ENCODE measurements at places on chromosomes 6 and 20. TPM values are rescaled to one million over a fixed set of nuclear protein-coding genes. Genes with fewer than 3 reads are reported as not detected.

GLP1R gene
- not detected for total RNA-seq

DNA sequence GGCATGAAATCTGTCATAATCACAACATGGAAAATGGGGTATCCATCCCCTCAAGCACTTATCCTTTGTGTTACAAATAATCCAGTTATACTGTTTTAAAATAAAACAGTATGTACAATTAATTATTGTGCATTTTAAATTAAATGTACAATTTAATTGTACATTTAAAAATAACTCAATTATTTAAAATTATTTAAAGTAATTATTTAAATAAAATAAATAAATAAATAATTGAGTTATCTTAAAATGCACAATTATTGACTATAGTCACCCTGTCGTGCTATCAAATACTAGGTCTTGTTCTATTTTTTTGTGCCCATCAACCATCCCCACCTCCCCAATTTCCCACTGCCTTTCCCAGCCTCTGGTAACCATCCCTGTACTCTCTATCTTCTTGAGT is 66.9 kb upstream of the KCNG1 start:
- H3K4me3 ChIP-seq, result no peak overlapping the region
- peaks cover 89% of the 10 kb centered on the region for H3K27me3 ChIP-seq
- DNase-seq, result no peak
- no peak overlapping the region for H3K27ac ChIP-seq
- no peaks in the 10 kb centered on the region for H3K36me3 ChIP-seq

GRCh38 chr20:21433329-21433890 is 36.1 kb upstream of the NKX2-4 start:
- no peaks in the 10 kb centered on the region for H3K36me3 ChIP-seq
- H3K4me3 ChIP-seq, result no peak overlapping the region
- peak; percentile 68 for DNase-seq
- H3K4me1 ChIP-seq, result peaks cover 33% of the 10 kb centered on the region

GRCh38 chr20:51828762-51829161 is 26.4 kb upstream of the SALL4 start:
- DNase-seq, result no peak
- no peaks in the 10 kb centered on the region for H3K36me3 ChIP-seq
- H3K27me3 ChIP-seq, result no peaks in the 10 kb centered on the region
- H3K4me1 ChIP-seq, result no peaks in the 10 kb centered on the region
- no peak overlapping the region for H3K4me3 ChIP-seq

- H3K27ac ChIP-seq, result no peak overlapping the region
- peaks cover 16% of the 10 kb centered on the region for H3K4me1 ChIP-seq
- H3K27me3 ChIP-seq, result no peaks in the 10 kb centered on the region
Observed at GRCh38 chr6:18245642-18246041, 18.7 kb downstream of the DEK start.

GRCh38 chr20:60055740-60056139 is 97.5 kb downstream of the CDH26 start:
- DNase-seq, result peak; percentile 22
- no peak overlapping the region for H3K27ac ChIP-seq
- H3K36me3 ChIP-seq, result no peaks in the 10 kb centered on the region
- H3K4me1 ChIP-seq, result peaks cover 5% of the 10 kb centered on the region
- no peak overlapping the region for H3K4me3 ChIP-seq

GRCh38 chr20:57985278-57985677 is 243.2 kb downstream of the ANKRD60 start:
- H3K27me3 ChIP-seq, result no peaks in the 10 kb centered on the region
- H3K27ac ChIP-seq, result no peak overlapping the region
- H3K4me3 ChIP-seq, result no peak overlapping the region
- peaks cover 9% of the 10 kb centered on the region for H3K4me1 ChIP-seq
- no peak for DNase-seq

DNA sequence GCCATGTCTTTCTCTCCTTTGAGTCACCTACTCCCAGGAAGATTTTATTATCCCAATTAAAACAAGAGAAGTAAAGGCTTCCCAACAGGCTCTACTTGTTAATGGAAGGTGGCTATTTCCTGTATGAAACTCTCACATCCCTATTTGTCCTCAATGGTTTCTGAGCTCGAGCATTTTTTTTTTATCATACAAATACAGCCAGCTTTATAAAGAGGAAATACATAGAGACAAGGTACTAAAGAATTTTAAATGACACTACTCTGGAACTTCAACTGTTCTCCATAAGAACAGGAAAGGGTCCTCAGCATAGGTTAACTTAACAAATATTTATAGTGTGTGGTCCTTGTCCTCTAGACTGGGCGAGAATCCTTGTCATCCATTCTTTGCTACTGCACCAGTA is 41.0 kb downstream of the TSHZ2 start:
- DNase-seq, result no peak
- no peaks in the 10 kb centered on the region for H3K4me1 ChIP-seq
- H3K27ac ChIP-seq, result no peak overlapping the region
- no peak overlapping the region for H3K4me3 ChIP-seq

- DNase-seq, result peak; percentile 84
- peaks cover 35% of the 10 kb centered on the region for H3K4me1 ChIP-seq
- H3K36me3 ChIP-seq, result no peaks in the 10 kb centered on the region
Observed at GRCh38 chr6:56370127-56370540, 122.8 kb upstream of the COL21A1 start.

PBOV1 gene
- not detected for total RNA-seq

CST7 gene
- total RNA-seq, result not detected

DNA sequence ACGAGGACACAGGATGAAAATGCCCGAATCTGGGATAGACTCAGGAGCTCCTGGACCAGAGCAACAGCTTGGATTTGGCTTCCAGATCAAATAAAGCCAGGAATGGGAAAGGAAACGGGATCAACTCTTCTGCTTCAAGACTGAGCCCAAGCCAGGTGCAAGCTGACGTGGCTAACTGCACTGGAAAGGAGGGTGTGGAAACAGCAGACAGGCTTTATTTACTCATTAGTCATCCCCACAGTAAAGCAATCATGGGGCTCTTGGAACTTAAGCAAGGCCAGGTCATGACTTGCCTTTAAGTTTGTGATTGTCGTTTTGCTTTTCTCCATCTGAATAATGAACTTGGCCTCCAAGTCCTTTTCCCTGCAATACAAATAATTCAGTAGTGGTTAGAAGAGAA is 45.2 kb downstream of the KIF16B start:
- H3K36me3 ChIP-seq, result no peaks in the 10 kb centered on the region
- no peak overlapping the region for H3K4me3 ChIP-seq
- 0 out of 2 replicates have a peak, but pooled peaks cover 3% of the 10 kb centered on the region for H3K4me1 ChIP-seq
- peak; percentile 83 for DNase-seq
- peak overlapping the region; percentile 26 for H3K27ac ChIP-seq

DNA sequence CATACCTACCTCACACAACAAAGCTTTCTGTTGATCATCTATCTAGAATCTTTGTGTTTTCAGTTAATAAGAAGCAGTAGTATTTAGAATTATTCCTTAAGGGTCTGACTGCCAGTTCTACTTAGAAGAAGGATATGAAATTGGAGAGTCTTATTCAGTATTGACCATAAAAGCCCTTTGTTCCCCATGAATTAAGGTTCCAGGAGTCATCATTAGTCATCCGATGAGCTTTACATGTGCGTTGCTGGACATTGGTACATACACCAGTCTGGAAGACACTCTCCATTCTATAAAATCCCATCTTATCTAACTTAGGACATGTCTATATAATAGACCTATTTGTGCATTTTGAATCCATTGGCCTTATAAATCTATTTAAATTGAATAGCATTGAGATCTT is 34.4 kb upstream of the RNF217 start:
- H3K36me3 ChIP-seq, result no peaks in the 10 kb centered on the region
- no peaks in the 10 kb centered on the region for H3K4me1 ChIP-seq
- H3K4me3 ChIP-seq, result no peak overlapping the region
- peak; percentile 59 for DNase-seq
- no peaks in the 10 kb centered on the region for H3K27me3 ChIP-seq
